ENCODE measurements at places on chromosomes 7 and 10.

GRCh38 chr10:131775433-131775832, 125.4 kb upstream of the PPP2R2D start:
- no peak for DNase-seq

- no peak for DNase-seq
Observed at GRCh38 chr7:154965014-154965413, 37.9 kb downstream of the PAXIP1 start.

DNA sequence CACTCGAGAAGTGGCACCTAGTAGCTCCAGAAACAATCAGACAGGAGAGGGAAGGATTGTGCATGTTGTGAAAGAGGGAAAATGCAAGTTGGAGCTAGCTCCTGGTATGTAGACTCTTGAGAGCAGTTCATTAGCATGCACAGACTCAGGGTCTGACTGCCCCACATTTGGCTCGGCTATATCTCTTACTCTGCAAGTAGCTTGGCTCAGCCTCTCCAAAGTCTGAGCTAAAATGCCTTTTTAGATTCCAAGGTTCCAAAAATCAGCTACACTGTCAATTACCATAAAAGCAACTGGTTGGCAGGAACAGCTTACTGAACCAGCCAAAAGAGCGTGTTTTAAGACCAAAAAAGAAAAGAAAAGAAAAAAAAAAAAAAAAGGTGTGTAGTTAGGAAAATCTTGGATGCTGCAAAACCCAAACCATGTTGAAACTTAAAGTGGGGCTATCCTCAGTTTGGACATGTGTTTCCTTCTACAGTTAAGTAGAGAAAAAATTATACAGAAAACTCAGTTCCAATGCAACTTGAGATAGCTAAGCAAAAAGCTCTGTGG, 65.5 kb downstream of the MKX start:
- DNase-seq, result peak; percentile 12

- no peak for DNase-seq
Observed at GRCh38 chr7:35555934-35556333, 139.0 kb downstream of the HERPUD2 start.

DNA sequence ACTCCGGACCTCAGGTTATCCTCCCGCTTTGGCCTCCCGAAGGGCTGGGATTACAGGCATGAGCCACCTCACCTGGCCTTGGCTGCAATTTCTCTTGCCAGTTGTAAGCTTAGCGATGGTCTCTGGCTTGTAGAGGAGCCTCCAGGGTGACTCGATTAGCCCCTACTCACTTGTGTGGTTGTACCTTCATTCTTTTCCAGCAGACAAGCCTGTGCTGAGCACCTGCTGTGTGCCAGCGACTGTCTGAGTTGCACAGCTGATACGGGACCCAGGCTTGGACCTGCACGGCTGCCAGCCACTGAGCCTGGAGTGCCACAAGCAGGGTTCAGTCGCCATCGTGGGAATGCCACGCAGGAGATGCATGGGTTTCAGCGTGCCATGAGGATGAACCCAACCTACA, 42.0 kb upstream of the DNAJB6 start:
- DNase-seq, result no peak

GRCh38 chr7:11181590-11181989, 207.9 kb downstream of the PHF14 start:
- DNase-seq, result no peak

DNA sequence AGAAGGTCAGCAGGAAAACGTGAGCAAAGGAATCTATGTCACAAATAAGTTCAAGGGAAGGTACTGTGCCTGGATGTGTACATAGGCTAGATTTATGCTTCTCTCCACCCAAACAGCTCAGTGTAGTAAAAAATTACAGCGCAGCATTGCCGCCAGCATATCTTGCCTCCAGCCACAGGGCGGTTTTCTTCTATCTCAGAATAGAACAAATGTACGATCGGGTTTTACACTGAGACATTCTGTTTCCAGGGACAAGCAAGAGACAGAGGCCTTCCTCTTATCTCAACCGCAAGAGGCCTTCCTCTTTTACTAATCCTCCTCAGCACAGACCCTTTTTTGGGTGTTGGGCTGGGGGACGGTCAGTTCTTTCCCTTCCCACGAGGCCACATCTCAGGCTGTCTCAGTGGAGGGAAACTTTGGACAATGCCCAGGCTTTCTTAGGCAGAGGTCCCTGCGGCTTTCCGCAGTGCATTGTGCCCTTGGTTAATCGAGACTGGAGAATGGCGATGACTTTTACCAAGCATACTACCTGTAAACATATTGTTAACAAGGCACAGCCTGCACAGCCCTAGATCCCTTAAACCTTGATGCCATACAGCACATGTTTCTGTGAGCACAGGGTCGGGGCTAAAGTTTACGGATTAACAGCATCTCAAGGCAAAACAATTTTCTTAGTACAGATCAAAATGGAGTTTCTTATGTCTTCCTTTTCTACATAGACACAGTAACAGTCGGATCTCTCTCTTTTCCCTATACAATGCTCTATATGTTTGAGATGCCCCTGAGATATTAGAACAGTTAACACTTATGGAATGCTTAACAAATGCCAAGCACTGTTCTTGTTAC, 11.6 kb upstream of the ABHD11 start:
- DNase-seq, result no peak

DNA sequence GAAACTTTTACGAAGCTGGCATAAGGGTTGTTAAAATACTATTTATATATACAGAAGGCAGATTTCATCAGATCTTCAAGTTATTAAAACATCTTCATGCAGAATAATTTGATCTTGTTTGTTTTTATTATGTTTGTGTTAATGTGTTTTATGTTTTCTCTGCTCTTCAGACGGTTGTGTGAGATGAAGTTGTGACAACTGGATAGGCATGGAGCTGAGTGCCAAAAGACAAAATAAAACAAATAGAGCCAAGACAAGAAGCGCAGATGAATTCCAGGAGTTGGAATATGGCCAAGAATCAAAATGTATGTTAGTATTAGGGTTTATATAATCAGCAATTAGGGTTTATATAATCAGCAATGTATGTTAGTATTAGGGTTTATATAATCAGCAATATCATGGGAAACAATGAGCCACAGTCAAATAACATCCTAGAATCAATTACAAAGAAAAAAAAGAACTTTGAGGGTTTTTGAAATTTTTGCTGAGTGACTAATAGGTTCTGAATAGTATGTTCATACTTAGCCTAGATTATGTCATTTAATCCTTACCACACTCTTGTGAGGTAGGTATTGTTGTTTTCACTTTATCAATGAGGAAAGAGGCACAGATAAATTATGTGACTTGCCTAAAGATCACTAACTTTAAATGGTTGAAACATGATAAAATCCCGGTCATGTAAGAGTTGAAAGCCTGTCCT, 488.0 kb upstream of the STEAP1 start:
- no peak for DNase-seq

- no peak for DNase-seq
Observed at GRCh38 chr7:157630301-157630853, 293.6 kb downstream of the DNAJB6 start.

GRCh38 chr7:126838194-126838593, 414.5 kb downstream of the GRM8 start:
- no peak for DNase-seq

DNA sequence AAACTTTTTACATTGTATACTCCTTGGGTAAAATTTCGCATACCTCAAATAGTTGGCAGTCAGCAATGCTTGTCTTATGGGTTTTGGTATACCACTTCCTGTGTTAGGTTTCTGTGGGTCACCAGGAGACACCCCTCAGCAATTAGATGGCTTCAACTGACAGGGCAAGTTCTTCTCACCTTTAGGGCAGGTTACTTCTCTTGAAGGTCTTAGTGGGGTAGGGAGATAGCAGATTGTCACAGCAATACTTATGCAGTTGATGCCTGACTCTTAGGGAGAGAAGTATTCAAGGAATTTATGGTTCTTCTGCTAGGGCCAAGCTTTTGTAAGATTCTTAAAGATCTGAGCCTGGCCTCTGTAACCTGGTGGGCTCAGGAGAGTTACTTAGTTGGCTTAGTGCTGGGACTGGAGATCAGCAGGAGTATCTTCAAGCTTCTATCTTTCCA, 42.9 kb downstream of the MKLN1 start:
- no peak for DNase-seq

DNA sequence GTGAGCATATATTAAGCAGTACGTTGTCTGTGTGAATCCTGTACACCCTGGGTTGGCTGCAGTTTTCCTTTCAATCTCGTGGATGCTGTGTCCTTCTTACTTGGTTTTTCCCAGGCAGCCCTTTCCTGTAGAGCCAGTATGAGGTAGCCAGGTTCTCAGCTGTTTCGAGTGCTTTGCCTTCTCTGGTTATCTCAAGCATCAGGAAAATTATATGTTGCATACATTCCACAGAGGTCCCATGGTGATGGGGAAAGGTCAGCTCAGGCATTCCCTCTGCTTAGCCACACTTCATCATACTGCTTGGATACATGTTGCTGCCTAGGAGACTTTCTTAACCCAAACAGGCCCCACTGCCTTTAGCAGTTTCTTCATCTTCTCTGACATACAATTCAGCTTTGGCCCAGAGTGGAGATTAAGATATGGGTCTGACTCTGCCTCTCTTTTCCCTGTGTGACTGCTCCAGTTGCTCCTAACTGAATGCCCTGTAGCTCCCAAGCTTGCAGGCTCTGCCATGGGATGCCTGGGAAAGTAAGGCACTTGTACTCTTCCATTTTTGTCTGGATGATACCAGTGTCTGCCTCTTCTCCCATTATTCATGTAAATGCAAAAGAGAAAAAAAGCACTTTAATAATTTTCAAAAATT, 11.3 kb downstream of the GNAI1 start:
- DNase-seq, result no peak

DNA sequence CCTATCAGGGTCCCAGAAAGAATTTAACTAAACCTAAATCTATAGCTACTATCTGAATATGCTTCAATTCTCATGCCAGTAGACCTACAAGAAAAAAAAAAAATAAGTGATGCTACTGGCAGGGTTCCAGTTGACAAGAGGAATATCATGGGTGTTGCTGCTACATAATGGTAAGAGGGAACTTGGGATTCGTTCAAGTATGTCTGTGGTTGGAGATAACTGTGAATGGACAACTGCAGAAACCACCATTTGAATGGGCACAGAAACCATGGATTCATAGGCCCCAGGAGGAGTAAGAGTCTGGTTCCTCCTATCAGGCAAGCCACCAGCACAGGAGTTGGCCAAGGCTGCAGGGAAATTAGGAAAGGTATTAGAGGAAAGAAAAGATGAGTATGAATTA, 287.6 kb upstream of the HGF start:
- no peak for DNase-seq

GRCh38 chr10:56319386-56319785, 41.7 kb downstream of the ZWINT start:
- DNase-seq, result no peak

GRCh38 chr10:18404530-18404929, 246.9 kb downstream of the NSUN6 start:
- no peak for DNase-seq

DNA sequence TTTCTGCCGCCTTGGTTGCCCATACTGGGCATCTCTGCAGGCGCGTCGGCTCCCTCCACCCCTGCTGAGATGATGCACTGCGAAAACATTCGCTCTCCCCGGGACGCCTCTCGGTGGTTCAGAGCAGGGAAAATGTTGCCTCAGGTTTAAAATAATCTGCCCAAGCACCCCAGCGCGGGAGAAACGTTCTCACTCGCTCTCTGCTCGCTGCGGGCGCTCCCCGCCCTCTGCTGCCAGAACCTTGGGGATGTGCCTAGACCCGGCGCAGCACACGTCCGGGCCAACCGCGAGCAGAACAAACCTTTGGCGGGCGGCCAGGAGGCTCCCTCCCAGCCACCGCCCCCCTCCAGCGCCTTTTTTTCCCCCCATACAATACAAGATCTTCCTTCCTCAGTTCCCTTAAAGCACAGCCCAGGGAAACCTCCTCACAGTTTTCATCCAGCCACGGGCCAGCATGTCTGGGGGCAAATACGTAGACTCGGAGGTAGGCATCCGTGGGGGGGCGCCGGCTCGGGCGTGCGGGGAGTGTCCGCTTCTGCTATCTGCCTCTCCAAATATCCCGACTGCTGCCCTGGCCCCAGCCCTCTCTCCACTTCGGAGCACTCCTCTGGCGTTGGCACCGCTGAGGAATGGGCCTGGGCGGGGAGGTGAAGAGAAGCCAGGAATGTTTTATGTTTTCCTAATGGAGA, at the start of gene CAV1:
Gene CAV1, plus strand, starts transcription at position 428 of the 689 bp plus-strand sequence. Its CDS starts 27 bp downstream, at position 455.
- peak; percentile 85 for DNase-seq

DNA sequence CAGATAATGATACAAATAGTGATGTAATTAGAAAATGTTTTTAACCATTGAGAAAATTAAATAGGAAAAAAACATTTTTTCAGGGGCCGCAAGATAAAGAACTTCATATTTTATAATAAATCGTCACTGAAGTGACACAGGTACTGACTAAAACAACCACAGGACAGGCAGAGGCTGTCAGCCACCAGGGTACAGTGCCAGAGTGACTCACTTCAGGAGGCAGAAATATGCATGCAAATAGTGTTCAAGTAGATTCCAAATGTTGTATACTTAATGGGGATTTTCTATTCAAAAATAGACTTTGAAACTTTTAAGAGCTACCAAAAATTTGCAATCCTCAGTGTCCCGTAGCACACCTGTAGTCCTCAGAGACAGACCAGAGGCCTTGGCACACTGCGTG, 68.6 kb downstream of the FRMPD2 start:
- peak; percentile 61 for DNase-seq

DNA sequence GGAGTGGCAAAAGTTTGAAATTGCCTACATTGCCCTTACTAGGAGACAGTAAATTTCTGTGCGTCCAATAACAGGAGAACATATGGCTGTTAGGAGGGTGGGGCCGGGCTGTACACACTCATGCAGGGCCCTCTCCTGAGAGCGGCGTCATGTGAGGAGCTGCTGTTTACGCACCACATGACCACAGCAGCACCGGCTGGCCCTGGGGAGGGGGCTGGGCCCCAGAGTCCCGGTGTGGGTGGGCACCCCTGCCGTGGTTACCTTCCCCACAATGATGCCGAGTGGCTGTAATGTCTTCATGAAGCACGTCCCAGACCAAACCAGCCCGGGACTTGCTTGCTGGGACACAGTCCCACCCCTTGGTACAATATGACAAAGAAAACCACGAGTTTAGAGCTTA, 308.7 kb downstream of the DNAJB6 start:
- DNase-seq, result no peak
